Stimulated activated CD8-positive, alpha-beta memory T cell treated with anti-CD3 and anti-CD28 coated beads, Interleukin-4, amount 100 ng/mL, for 24 hours (primary cell): ENCODE measurements at places on chromosomes 2 and 18.

DNA sequence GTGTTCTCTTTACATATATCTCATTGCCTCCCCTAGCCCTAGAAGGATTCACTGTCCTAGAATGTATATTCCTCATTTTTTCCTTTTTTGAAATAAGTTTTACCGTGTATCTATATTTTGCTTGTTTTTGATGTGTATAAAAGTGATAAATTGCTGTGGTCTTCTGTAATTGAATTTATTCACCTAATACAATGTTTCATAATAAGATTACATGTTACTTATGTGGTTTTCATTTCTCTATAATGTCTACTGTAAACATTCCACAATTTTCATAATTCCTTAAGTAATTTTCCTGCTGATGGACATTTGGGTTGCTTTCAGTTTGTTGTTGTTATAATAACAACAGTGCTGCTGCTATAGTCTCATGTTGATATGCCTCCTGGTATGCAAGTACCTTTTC lies 118.2 kb downstream of the PHLPP1 start:
- DNase-seq, result no peak

DNA sequence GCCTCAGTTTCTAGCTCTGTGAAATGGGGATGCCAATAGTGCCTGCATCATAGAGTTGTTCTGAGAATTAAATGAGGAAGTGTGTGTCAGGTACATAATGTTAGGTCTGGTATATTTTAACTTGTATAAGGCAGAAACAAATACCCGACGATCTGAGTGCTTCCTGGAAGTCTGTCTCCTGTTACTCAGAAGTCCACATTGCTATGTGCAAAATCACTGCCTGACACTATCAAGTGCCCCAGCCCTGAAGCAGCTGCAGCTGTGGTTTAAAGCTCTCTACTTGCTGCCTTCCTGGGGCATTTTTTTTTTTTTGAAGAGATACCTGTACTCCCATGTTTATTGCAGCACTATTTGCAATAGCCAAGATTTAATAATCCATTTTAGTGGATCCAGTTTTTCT lies 125.3 kb downstream of the SLC4A3 start:
- DNase-seq, result no peak

DNA sequence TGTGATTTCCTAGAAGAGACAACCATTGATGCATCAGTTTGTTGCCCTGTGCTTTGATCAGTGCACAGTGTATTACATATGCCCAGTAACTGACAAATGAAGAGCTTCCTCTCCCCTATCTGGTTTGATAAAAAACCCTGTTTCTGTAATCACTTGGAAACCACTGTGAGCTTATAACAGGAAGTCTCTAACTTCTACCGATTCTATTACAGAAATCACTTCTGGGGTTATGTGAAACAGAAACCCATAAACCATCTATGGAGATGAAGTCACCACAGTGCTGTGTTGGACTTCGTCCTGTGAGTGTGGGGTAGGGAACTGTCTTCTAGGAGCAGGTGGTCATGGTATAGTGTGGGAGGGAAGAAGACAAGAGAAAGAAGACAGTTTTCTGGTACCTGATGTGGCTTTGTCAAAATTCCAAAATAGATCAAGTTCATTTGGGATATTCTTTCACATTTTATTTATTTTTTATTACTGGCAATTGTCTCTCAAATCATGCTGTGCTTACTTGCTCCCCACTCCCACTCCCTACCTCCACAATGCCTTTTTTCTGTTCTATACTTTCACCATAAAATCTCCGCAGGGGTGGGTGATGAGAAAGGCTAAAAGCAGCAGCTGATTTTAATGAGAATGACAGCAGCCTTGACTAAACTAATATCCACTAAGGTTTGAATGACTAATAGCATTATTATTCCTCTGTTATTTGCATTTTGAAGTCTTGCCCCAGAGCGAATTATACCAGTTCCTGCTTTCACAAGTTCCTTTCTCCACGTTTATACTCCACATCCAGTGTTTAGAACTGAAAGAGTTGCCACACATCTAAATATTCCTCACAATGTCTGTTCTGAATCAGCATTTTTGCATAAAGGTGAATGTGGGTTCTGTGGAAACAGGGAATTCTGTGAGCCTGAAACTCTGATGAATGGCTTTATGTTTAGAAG lies 41.7 kb upstream of the RND3 start:
- no peak for DNase-seq

DNA sequence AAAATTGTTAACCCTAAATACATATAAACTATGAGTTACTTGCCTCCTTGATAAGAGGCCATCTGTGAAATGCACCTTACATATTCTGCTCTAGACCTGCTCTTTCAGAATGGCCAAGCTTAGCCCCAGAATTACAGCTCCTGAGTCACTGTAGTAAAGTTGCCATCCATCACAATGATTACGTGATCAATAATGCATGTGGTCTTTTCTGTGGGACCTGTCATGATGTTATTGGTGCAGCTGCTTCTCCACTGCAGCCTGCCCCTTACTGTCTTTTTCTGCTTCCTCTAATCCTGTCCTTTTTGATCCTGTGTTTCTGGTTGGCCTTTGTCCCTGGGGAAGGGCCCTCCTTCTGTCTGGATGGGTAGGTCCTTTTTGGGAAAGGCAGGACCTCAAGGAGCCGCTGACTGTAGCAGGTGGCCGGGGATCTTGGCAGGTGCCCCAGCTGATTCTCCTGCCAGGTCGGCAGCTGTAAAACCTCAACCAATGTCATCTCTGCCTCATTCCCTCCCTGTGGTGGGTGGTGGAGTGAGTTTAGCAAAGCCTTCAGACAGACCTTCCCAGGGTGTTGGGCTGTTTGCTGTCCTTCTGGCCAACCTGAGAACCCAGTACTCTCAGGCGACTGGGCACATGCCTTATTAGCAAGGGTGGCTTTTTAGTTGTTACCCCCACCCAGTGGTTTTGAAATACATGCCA lies 126.2 kb upstream of the EML6 start:
- no peak for DNase-seq

GRCh38 chr18:34660572-34660971 lies 49.5 kb upstream of the DTNA start:
- no peak for DNase-seq

GRCh38 chr2:9498210-9498609 lies 23.9 kb downstream of the IAH1 start:
- DNase-seq, result no peak

DNA sequence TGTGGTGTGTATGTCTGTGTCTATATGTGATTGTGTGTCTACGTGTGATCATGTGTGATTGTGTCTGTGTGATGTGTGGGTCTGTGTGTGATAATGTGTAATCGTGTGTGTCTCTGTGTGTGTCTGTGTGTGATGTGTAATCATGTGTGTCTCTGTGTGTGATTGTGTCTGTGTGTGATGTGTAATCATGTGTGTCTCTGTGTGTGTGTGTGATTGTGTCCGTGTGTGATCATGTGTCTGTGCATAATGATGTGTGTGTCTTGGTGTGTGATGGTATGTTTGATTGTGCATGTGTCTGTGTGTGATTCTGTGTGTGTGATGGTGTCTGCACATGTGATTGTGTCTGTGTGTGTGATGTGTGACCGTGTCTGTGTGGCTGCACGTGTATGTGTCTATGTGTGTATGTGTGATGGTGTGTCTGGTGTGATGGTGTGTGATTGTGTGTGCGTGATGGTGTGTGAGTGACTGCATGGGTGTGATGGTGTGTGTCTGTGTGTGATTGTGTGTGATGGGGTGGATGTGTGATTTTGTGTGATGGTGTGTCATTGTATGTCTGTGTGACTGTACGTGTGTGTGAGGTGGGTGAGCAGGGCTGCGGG lies 78.9 kb downstream of the RTP5 start:
- no peak for DNase-seq

DNA sequence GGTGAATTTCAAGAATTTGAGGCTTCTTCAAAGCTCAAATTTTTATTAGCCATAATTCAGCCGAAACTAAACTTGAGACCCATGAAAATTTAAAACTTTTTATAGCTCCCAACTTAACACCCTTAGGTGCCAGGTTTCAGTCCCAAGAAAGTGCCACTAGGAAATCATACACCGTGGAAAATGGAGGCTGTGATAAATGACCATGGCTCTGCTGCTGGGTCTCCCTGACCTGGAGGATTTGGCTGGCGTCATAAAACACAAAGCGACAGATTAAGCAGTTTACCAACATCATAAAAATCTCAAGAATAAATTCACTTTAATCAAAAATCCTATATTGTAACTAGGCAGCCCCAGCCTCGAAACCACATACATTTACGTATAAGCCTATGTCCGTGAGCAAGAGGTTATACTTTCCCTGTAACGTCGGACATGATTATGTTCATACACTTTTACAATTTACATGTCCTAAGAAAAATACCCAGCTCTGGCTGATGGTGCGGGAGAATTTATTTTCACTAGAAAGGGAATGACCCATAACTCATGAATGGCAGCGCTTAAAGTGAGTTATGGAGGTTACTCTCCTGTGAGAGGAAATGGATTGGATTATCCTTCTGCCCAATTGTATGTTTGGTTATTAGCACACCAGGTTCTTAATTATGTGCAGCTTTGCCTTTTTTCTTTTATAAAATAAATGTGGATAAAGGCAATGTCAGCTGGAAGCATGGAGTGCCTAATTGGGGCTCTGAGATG lies 329.4 kb downstream of the AGPS start:
- no peak for DNase-seq

GRCh38 chr2:238845583-238846377 lies 2.1 kb upstream of the TWIST2 start:
- no peak for DNase-seq

GRCh38 chr2:128137094-128137616 lies 46.2 kb downstream of the UGGT1 start:
- no peak for DNase-seq

- no peak for DNase-seq
Measured at GRCh38 chr2:220117025-220117424, 489.6 kb downstream of the SLC4A3 start.

- no peak for DNase-seq
Measured at GRCh38 chr2:187435756-187436155, 12.3 kb downstream of the CALCRL start.

- no peak for DNase-seq
Measured at GRCh38 chr2:39780825-39781600, 2.0 kb upstream of the THUMPD2 start.

GRCh38 chr2:46634905-46635304 lies 155.5 kb downstream of the TMEM247 start:
- no peak for DNase-seq

DNA sequence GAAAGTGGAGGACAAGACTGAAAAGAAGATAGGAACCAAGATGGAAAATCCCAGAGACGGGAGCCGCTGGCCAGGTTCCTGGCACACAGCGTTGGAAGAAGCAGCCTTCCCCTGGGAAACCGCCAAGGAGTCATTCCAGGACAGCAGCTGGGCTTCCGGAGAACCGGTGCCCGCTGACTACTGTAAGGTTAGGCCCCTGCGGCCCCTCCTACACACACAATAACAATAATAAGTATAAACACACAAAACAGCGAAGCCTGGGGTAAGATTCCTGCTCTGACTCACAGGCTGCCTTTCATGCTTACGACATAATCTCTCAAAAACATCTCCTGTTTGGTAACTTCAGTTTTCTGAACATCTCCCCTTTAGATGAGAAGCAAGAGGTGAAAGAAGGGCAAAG lies 28.1 kb upstream of the MYCN start:
- no peak for DNase-seq

GRCh38 chr2:240876475-240877251 lies 8.0 kb downstream of the AGXT start:
- no peak for DNase-seq

DNA sequence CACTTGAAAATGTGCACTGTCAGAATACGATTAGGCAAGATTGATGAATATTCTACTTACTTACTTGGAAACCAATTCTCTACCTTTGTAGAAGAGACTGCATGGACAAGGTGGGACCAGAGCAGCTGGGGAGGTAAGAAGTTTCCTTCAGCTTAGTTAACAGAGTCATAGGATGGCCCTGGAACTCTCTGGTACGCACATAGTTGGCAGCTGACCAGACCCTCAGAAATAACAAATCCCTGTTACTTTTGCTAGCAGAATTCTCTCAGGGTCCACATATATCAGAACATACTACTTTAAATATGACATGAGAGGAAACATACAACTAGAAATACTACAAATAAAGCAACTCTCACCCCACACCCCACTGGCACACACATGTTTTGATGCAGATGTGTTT lies 24.8 kb upstream of the STAT1 start:
- no peak for DNase-seq

DNA sequence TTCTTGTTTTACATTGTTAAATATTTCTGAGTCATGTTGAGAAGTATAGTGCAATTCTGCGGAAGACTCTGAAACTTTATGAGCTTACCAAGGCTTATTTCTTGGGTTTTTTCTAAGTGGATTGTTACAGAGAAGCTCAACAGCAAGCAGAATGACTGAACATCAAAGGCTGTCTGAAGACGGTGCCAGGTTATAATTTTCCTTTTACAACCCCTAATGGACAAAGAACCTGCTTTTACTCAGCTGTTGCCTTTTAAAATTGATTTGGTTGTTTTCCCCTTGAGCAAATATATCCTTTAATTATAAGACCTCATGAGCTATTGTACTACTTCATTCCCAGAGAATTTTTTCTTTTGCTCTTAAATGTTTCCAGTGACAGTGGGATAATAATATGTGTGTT lies 41.6 kb downstream of the LAMA3 start:
- no peak for DNase-seq

- DNase-seq, result no peak
Measured at GRCh38 chr2:42513252-42513918, 19.6 kb upstream of the KCNG3 start.

- no peak for DNase-seq
Measured at GRCh38 chr2:136291871-136292270, 173.9 kb upstream of the CXCR4 start.

DNA sequence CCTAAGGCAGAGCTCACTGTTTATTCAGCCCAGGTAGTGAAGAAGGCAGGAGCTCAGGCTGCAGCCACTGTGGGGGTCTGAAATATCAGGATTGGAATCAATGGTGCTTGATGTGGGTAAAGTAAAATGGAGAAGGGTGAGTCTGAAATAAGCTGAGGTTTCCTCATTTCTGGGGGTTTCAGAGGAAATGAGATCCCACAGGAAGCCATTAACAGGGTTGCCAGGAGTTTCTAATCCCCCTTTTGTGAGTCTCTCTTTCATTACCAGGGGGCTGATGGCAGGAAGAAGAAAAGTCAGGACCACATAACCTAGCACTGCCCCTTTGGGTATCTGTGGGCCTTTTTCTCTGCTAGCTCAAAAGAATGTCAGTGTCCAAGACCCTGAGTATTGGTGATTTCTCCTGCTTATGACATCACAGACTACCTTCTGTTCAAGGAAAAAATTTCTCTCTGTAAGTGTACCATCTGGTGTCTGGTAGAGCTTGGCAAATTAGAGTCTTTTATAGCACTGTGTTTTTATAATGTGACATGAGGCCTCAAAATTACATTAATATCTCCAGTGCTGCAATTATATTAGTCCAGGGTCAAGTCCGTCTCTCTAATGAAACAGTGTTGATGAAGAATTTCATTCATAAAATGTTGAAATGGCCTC lies 56.0 kb downstream of the LBH start:
- no peak for DNase-seq
